Right forelimb (tissue), 1 donor: ENCODE measurements at places on chromosomes 6 and 20.
A peak's percentile ranks its signal among the peaks of the same experiment; 100 is the strongest.

GRCh38 chr6:31010393-31011060 lies at the start of gene MUC22:
MUC22 (plus strand) TSS chr6:31010474; CDS start chr6:31010707, 233 bp downstream.
- DNase-seq: no peak

DNA sequence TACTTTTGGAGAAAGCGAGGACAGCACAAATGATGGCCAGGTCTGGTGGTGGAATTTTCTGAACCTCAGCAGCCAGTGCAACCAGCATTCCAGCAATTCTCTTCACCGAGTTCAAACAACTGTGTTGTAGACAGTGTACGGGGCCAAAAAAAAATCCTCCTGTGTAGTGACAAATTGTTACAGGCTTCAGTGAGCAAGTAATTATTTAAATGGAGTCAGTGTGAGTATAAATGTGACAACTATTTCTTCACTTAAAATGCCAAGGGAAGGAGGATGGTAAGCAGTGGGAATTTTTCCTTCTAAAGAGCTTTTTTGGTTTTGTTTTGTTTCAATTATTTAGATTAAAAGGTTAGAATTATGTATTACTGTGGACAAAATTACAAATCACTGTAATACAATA lies 154.1 kb downstream of the TMEM242 start:
- DNase-seq: no peak

- DNase-seq: no peak
Observed at GRCh38 chr20:50092436-50092835, 20.5 kb downstream of the UBE2V1 start.

GRCh38 chr20:60381643-60382400 lies 423.6 kb downstream of the CDH26 start:
- DNase-seq: no peak

DNA sequence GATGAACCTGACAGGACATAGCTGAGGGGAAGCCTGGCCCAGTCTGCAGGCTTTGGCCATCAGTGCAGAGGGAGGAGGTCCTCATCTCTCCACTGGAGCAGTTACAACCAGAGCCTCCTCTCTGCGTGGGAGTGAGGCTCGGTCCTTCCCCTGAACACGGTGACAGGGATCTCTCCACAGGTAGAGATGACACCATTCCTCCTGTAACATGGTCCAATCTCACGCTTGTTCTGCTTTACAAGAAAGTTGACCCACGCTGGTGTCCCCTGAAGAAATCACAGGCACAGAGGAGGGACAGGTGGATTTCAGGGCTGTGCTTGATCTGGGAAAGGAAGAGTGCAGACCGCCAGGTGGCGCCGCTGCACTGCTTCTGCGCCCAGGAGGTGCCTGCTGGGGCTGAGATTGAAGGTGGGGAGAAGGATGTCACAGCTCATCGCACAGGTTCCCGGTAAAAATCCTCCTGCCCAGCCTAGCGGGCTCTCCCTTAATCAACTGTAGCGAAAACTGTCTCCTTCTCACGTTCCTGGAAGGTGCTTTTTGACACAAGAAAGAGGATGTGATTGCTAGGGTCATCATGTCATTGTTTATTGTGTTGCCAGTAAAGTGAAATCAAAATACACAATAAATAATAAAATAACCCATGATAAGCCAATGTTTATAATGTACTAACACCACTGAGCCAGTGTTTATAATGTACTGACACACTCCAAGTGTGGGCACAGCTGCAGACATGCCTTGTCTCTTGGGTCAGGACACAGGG lies 20.4 kb downstream of the HLA-G start:
- DNase-seq: peak; percentile 80

DNA sequence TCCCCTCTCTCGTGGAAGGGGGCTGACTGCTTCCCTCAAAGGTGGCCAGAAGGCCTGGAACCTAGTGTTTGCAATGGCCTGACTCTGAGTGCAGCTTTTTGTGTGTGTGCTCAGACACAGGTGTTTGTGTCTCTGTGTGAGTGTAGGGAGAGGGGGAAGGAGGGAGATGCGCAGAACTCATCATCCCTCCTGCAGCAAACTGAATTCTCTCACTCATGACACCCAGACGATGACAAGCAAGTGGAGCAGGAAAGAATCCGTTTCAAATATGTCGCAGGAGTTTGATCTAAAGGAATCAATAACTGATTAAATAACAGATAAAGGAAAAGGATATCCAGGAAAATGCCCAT lies 101.4 kb downstream of the TNFAIP3 start:
- DNase-seq: no peak

DNA sequence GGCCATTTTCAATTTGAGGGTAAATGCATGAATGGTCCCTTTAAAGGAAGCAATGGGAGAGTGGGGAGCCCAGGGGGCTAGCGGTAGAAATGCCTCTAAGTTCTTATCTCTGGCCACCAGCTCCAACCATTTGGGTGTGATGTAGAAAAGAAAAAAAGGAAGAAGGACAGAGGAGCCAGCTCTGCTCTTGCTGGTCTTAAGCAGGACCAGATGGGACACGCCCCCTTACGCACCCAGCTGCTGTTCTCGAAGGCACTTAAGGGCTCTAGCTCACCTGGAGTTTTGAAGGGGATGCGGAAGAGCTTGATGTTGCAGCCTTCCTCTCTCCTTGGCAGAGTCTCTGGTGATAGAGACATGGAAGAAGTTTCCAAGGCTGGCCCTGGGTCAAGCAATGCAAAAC lies 59.5 kb upstream of the RNF144B start:
- DNase-seq: no peak

DNA sequence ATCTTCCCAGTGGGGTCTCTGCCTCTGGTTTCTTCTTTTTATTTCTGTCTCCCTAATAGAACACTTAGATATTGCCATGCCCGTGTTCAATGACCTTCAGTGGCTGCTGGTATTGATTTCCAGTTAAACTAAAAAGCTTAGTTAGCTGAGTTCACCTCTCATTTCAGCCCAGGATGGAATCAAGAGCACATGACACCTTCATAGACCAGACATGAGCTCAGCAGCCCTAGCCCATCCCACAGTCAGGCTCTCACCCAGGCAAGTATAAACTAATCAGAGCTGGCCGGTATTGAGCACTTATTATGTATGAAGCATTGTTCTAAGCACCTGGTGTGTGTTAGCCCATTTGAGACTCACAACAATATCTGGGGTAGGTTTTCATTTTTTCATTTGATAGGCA lies 33.7 kb upstream of the PLEKHG1 start:
- DNase-seq: no peak

DNA sequence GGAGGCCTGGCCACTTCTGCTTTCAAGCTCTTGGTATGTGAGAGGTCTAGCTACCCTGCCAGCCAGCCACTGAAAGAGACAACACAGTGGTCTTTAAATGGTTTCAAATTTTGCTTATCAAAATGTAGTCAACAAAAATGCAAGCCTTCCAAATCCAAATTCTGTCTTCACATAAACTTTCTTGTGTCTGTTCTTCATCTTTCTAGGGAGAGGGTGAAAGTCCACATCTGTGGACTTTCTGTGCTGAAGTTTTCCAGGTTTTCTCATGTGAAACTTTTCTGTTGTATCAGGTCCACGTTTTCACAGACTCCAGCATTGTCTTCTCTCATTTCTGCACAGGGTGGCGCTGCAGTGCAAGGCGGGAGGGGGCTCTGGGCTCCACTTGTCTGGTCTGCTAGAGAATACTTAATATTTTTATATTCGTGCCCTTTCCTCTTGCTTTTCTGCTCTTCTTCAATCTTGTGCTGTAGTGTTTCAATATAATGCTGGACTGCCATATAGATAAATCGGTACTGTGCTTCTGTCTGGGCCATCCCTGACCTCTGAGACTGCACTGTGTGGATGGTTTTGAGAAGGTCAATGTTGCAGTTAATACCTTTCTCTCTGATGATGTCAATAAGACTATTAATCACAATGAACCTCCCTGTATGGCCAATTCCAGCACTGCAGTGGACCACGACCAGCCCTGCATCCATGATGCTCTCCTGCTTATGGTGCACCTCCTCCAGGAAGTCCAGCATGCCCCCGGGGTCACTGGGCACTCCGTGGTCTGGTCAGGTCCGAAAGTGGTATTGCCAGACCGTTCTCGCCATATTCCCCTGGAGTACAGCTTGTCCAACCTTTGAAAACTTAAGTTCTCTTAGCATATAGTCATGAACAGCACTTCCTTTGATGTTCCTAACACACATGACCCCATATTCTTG lies 161.6 kb upstream of the TNFAIP3 start:
- DNase-seq: peak; percentile 73

- DNase-seq: no peak
Observed at GRCh38 chr6:114194362-114195026, 148.3 kb downstream of the HS3ST5 start.

DNA sequence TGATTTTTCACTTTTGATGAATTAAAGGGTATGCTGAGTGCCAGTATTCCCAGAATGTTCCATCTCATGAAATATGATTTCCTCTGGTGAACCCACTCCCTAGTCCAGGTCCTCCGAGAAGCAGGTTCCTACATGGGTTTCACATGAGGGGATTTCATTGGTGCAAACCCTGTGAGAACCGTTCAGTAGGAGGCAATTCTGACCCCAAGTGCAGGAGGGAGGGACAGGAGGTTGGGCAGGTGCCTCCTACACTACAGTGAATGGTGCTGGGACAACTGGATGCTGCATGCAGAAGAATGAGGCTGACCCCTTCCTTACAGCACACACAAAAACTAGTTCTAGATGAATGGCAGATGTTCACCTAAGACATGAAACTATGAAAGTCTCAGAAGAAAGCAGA lies 5.1 kb upstream of the ULBP2 start:
- no peak for DNase-seq

- no peak for DNase-seq
Observed at GRCh38 chr6:36751833-36752186, 54.2 kb downstream of the RAB44 start.

DNA sequence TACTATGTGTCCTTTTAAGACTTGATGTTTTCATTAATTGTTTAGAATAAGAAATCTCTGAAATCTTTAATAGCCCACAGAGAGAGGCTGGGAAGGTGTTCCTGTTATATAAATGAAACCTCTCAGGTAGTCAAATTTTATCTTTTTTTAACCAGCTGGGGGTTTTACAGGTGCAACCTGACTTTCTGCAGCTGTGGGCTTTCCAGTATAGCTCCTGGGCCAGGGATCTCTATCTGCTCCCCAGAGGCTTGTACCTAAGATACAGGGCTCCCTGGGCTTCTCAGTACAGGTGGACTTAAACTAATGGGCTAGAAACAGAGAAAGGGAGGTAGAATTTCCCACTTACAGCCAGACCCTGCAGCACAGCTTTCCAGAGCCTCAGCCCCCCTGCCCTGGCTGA lies 49.4 kb downstream of the HLA-C start:
- no peak for DNase-seq

GRCh38 chr20:60527656-60528055 lies 569.4 kb downstream of the CDH26 start:
- DNase-seq: no peak

DNA sequence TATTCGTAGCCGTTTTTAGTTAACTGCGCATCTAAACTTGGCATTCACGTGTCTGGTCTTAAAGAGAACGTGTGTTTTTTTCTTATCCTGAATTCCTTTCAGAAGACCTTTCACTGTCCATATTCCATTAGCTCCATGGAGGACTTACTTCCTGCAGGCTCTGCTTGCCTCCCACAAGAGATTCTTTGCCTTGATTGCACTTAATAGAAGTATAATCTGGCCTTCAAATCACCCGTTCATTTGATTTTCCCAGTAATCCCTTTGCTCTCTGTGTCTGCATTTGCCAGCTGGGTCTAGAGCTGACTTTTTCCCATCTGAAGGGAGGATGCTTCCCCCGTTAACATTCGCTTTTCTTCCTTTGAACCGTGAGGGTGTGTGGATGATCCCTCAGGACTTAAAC lies 79.5 kb downstream of the RNF182 start:
- no peak for DNase-seq

DNA sequence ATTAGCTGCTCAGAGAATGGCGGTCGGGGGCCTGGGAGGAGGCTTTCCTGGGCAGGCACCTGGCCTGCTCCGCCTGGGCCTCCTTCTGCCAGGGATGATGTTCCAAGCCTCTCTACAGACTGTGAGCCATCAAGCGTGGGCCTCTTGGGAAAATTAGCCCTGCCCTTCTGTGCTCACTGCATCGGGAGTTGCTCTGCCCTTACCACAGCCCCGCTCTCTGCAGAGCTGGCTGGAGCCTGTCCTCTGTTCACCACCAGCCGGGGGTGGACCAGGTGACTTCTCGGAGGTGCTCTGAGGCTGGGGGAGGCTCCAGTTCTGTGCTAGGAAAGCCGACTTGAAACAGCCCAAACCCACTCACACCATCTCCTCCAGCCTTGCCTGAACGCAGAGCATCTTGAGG lies 24.2 kb downstream of the MDGA1 start:
- DNase-seq: no peak

DNA sequence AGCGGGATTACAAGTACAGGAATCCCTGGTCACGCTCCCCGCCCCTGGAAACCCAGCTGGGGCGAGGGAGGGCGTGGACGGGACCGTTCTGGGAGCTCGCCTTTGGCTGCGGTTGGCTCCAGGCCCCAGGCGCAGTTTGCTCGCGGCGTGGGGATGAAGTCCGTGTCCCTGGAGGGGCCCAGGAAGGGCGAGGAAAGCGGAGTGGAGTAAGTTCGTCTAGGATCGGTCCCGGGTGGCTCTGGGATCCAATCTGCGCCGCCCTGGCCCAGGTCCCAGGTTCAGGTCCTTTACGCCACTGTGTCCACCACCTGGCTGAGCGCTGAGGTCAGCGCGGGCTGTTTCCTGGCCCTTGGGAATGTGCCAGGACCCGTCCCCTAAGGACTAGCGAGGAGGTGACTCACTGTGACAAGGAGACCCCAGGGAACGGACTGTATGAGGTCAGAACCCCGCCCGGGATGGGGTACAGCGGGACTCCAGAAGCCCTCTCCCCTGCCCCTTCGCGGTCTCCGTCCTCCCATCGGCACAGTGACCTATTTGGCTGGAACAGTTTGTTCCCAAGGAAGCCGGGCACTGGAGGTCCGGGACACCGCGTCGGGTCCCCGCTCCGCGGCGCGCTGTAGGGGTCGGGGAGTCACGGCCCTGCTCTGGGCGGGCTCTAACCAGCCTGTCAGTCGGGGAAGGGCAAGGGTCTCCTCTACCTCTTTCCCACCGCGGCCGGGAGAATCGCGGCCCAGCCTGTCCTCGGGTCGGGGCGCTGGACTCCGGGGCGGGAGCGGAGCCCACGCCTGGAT lies 724 bp downstream of the CDKN1A start:
- peak; percentile 79 for DNase-seq

GRCh38 chr6:112466373-112467151 lies 119.4 kb downstream of the RFPL4B start:
- no peak for DNase-seq

DNA sequence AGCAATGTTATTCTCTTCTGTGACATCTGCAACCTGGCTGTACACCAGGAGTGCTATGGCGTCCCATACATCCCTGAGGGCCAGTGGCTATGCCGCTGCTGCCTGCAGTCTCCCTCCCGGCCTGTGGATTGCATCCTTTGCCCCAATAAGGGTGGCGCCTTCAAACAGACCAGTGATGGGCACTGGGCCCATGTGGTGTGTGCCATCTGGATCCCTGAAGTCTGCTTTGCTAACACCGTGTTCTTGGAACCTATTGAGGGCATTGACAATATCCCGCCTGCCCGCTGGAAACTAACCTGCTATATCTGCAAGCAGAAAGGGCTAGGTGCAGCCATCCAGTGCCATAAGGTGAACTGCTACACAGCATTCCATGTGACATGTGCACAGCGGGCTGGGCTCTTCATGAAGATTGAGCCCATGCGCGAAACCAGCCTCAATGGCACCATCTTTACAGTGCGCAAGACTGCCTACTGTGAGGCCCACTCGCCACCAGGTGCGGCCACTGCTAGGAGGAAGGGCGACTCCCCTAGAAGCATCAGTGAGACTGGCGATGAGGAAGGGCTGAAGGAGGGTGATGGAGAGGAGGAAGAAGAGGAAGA lies 4.6 kb downstream of the BRPF3 start:
- no peak for DNase-seq
